ENCODE measurements at places on chromosomes 16 and 17.

- no peak for DNase-seq
Observed at GRCh38 chr17:57215317-57215716, 41.0 kb upstream of the MSI2 start.

GRCh38 chr17:81538651-81539570 lies 10.7 kb downstream of the FSCN2 start:
- DNase-seq: no peak

DNA sequence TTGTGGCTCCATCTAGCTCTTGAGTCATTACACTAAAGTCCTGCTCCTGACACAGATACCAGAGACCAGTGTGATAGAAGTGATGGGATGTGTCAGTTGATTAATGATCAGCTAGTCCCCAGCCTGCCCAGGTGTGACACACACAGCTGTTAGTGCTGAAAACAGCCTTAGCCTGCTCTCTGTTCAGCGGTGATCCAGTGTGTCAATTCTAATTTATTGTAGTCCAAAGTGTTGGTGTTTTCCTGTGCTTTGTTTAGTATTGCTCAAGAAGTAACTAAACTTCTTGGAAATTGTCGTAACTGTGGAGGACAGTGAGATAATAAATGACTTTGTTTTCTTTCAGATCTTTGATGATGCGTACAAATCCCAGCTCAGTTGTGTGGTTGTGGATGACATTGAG lies 92.3 kb downstream of the WNT3 start:
- DNase-seq: no peak

GRCh38 chr16:48479955-48480354 lies 94.7 kb upstream of the SIAH1 start:
- no peak for DNase-seq

- DNase-seq: no peak
Observed at GRCh38 chr17:237406-237955, 56.0 kb upstream of the DOC2B start.

GRCh38 chr16:54031107-54031760 lies 255.4 kb downstream of the IRX3 start:
- no peak for DNase-seq

DNA sequence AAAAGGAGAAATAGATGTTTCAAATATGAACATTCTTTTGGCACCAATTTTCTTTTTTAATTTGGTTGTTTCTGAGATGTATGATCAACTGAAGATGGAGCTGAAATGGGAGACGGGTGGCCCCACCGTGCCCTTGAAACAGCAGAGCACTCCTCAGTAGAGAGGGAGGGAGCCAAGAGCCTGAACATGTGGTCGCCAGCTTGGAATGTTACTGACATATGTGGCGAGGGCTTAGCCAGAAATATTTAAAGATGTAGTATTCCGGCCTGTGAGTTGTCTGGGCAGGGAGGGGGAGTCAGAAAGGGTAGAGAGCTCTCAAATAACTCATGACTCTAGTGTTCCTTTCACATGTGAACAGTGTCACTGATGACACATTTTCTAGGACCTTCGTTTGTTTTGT lies 13.3 kb upstream of the MRC2 start:
- DNase-seq: no peak

DNA sequence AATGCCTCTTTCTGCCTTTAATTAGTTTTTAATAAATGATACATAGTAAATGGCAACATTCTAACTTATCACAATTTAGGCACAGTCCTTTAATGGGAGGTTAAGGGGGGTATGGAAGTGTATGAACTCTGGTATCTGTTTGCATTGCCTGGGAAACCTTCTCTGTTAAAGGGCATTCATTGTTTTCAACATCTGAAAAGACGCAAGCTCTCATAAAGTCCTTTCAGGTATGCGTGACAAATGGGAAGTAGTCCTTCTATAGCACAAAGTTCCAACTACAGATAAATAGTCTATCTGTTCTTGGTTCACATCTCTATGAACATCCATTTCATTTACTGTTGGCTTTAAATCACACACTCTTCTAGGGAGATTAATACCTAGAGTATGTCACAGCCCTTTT lies 298.0 kb upstream of the PMFBP1 start:
- no peak for DNase-seq

- no peak for DNase-seq
Observed at GRCh38 chr17:76079956-76080767, 1.2 kb downstream of the ZACN start.
